A549 treated with DMSO at 1 μM for 4 hours (cell line): ENCODE measurements at places on chromosomes 1 and 21. TPM values are rescaled to one million over a fixed set of nuclear protein-coding genes. Genes with fewer than 3 reads are reported as not detected.

Gene DISP1
- 1.2 to 2.3 TPM (median 2.1 TPM) in 5 replicates for total RNA-seq

Gene TRIM46
- 1.3 to 1.8 TPM (median 1.4 TPM) in 5 replicates for total RNA-seq

Gene BATF3
- total RNA-seq: 20.1 to 31.4 TPM (median 29.6 TPM) in 5 replicates

Gene PKP1
- 0.03 to 0.11 TPM in 2 of 5 replicates, not detected in the others for total RNA-seq

Gene TMCC2
- 2.8 to 3.3 TPM (median 3.1 TPM) in 5 replicates for total RNA-seq

Gene ADGRB2
- 5.7 to 7.7 TPM (median 7.4 TPM) in 5 replicates for total RNA-seq
